Parietal lobe (tissue), 2 donors: ENCODE measurements at places on chromosomes 7 and 10. TPM values are rescaled to one million over a fixed set of nuclear protein-coding genes. Genes with fewer than 3 reads are reported as not detected.

ZP3 gene
- 0.94 TPM for total RNA-seq

ICA1 gene
- total RNA-seq: 32.2 TPM

HOXA13 gene
- not detected for total RNA-seq

TMEM273 gene
- total RNA-seq: 1.6 TPM

ZNF503 gene
- 1.9 TPM for total RNA-seq

TUBAL3 gene
- not detected for total RNA-seq

PNLIP gene
- not detected for total RNA-seq

LAMB4 gene
- 1.6 TPM for total RNA-seq

SPDYE16 gene
- total RNA-seq: not detected

PHF14 gene
- total RNA-seq: 326 TPM

SORCS1 gene
- 64.2 TPM for total RNA-seq

TRIL gene
- total RNA-seq: 8.8 TPM

HMX3 gene
- total RNA-seq: not detected

C7orf25 gene
- 15.7 TPM for total RNA-seq

FBXO24 gene
- not detected for total RNA-seq

C7orf57 gene
- total RNA-seq: 1.3 TPM

NPY gene
- total RNA-seq: 38.5 TPM

GALNT17 gene
- 17.2 TPM for total RNA-seq

COL1A2 gene
- 37.6 TPM for total RNA-seq

CCAR1 gene
- 74.8 TPM for total RNA-seq

PIK3AP1 gene
- total RNA-seq: 3.1 TPM

GLI3 gene
- total RNA-seq: 16.3 TPM

FFAR4 gene
- not detected for total RNA-seq

NODAL gene
- total RNA-seq: 3.1 TPM

ITIH5 gene
- 12.2 TPM for total RNA-seq

PRKAR2B gene
- total RNA-seq: 174 TPM

STEAP1 gene
- total RNA-seq: not detected

MASTL gene
- 11.9 TPM for total RNA-seq

CPA2 gene
- total RNA-seq: not detected

DKK1 gene
- total RNA-seq: 2.5 TPM

ARPC1B gene
- 7.2 TPM for total RNA-seq

FGFBP3 gene
- 28.5 TPM for total RNA-seq

HOXA1 gene
- not detected for total RNA-seq

GIMAP8 gene
- total RNA-seq: 1.3 TPM

HACD1 gene
- 23.2 TPM for total RNA-seq

VSTM4 gene
- total RNA-seq: 2.2 TPM

CTAGE6 gene
- not detected for total RNA-seq

NPC1L1 gene
- not detected for total RNA-seq

SMIM30 gene
- total RNA-seq: 16.9 TPM

C10orf53 gene
- total RNA-seq: not detected

CALHM3 gene
- total RNA-seq: not detected

GRID1 gene
- 26.3 TPM for total RNA-seq

EBLN1 gene
- not detected for total RNA-seq

COL28A1 gene
- 1.3 TPM for total RNA-seq

IFIT3 gene
- total RNA-seq: 2.8 TPM

TMEM184A gene
- not detected for total RNA-seq

FAM107B gene
- 85.8 TPM for total RNA-seq

MRC1 gene
- total RNA-seq: 0.63 TPM

INPP5F gene
- total RNA-seq: 198 TPM

FZD8 gene
- 17.5 TPM for total RNA-seq

CFAP43 gene
- total RNA-seq: 10.3 TPM

LIPN gene
- total RNA-seq: not detected

EPHA1 gene
- total RNA-seq: not detected

CELF2 gene
- 305 TPM for total RNA-seq

CALCR gene
- total RNA-seq: not detected

EPO gene
- not detected for total RNA-seq

LYZL1 gene
- total RNA-seq: not detected
